ENCODE measurements at places on chromosomes 12 and 14.
A peak's percentile ranks its signal among the peaks of the same experiment; 100 is the strongest.

DNA sequence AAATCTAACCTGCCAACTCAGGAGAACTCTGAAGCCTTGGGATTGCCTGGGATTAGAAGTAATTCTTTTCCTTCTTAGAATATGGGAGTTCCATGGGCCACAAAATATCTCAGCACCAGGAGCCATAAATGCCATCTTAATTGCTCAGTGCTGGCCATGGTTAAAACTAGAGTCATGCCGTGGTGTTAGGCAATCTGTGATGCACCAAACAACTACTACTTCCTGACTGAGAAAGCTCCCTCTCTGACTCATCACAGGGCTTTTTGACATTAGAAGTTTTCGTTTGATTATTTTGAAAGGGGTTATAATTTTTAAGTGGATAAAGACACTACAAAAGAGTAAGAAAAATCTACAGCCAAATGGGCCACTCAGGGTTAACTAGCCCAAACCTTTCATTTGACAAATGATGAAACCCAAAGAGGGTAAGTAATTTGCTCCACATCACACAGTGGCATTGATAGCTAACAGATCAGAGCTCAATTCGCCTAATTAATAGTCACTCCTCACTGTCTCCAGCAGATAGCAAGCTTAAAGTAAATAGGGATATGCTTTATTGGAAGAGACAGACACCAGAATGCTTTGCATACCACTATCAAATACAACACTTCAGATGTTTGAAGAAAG is 377.3 kb downstream of the EMP1 start:
- DNase-seq, result peak; percentile 52

GRCh38 chr12:108832208-108832607 is 25.2 kb downstream of the SSH1 start:
- DNase-seq, result no peak

GRCh38 chr12:26027401-26027800 is 68.9 kb downstream of the RASSF8 start:
- DNase-seq, result no peak

GRCh38 chr12:14901228-14901562 is 15.5 kb upstream of the MGP start:
- DNase-seq, result no peak

GRCh38 chr14:56358851-56359614 is 220.6 kb upstream of the TMEM260 start:
- DNase-seq, result no peak

GRCh38 chr12:56630180-56630632 is at the start of gene BAZ2A:
TSS of gene BAZ2A (minus strand) at chr12:56630326. CDS start at chr12:56617530, 12,796 bp downstream.
- DNase-seq, result no peak

DNA sequence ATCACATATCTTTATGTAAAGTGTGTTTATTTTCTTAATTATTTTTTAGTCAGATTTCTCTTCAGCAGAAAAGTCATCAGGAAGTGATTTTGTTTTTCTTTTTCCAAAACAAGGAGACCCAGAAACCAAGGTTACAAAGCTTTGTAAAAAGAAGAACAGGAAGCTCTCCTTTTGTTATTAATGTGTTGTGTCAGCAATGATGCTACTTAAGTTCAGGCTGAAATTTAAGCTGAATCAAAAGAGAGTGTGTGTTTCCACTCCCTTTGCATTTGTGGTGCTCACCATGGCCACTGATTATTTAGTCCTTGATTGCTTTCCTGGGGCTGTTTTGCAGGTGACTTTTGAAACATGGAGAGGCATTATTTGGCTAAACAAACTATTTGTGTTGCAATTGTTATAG is 155.3 kb upstream of the ATP2B1 start:
- DNase-seq, result no peak

DNA sequence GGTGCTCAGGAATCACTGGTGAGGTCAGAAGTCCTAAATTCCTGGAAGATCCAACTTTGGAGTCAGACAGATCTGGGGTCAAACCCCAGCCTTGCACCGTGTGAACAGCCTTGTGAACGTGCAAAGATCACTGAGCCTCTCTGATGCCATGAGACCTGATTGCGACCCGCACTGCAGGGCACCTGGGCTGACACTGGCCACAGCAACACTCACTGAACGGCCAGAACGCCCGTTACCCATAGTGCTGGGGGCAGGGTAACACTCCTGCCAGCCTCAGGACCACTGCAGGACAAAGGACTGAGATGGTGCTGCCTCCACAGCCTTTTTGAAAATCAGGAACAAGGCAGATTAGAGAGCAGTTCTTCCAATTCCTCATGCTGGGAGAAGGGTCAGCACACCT is 28.3 kb downstream of the CHGA start:
- DNase-seq, result no peak

DNA sequence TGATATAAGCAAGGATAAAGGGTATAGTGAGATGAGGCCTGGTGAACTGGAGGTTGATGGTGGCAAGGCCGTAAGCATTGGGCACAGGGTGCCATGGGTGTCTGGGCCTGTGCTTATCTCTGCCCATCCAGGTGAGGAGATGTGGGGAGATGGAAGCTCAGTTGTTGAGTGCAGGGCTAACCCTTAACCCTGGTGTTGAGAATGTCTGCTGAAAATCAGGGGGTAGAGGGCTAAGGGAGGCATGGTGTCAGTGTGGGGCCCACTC is 86.1 kb downstream of the SYNE2 start:
- no peak for DNase-seq

- DNase-seq, result no peak
Measured at GRCh38 chr12:31900271-31900670, 58.9 kb upstream of the RESF1 start.

- DNase-seq, result no peak
Measured at GRCh38 chr14:51474854-51475253, 176.9 kb upstream of the FRMD6 start.

- DNase-seq, result no peak
Measured at GRCh38 chr14:67395876-67396189, 16.1 kb downstream of the PLEK2 start.

DNA sequence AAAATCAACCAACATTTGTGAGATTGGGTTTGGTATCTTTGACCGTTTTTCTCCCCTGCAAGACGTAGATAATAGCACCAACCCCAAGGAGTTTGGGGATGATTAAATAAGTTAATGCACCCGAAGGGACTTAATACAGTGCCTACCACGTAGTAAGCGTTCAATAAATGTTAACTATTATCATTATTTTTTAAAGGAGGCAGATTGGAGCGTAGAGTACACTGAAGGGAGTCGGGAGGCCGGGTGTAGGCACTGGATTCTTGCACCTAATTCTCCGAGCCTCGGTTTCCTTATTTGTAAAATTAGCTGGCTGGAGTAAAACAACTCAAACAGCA is 367 bp upstream of the FRS2 start:
- DNase-seq, result no peak

GRCh38 chr12:120055231-120056000 is 61.1 kb downstream of the RAB35 start:
- DNase-seq, result no peak

GRCh38 chr14:95465358-95465757 is 51.1 kb downstream of the SYNE3 start:
- DNase-seq, result no peak

DNA sequence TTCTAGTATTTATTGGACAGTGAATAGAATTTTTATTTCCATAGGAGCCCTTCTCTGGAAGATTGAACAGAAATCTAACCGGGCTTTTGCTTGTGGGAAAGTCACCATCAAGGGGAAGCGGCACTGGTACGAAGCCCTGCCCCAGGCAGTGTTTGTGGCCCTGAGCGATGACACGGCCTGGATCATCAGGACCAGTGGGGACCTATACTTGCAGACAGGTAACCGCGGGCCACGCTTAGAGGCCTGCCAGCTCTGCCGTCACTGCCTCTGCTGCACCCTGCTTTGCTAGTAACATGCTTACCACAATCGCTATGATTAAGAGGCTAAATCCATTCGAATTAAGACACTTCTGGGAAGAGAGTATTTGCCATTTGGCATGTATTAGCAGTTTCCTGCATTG is 69.2 kb downstream of the ANKRD9 start:
- DNase-seq, result no peak

GRCh38 chr12:77878901-77879300 is 48.2 kb downstream of the NAV3 start:
- DNase-seq, result no peak

DNA sequence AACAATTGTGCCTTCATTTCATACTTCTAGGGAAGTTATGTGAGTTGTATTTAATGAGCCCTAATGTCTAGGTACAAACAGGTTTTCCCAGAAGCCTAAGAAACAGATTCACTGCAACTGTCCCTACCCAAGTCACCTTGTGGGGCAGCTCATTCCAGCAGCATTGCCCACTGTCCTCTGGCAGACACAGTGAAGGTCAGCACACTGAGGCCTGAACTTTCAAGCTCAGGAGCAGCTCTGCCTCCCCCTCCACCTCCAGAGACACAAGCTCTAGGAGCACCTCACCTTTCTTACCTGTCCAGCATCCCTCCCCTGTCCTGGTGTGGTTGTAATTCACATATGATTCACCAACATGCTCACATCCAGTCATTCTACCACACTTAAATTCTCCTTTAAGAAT is 15.7 kb downstream of the UBE3B start:
- DNase-seq, result no peak

- DNase-seq, result no peak
Measured at GRCh38 chr14:60179431-60179869, 14.3 kb upstream of the DHRS7 start.

GRCh38 chr14:33483541-33483940 is 467.3 kb downstream of the EGLN3 start:
- DNase-seq, result no peak

DNA sequence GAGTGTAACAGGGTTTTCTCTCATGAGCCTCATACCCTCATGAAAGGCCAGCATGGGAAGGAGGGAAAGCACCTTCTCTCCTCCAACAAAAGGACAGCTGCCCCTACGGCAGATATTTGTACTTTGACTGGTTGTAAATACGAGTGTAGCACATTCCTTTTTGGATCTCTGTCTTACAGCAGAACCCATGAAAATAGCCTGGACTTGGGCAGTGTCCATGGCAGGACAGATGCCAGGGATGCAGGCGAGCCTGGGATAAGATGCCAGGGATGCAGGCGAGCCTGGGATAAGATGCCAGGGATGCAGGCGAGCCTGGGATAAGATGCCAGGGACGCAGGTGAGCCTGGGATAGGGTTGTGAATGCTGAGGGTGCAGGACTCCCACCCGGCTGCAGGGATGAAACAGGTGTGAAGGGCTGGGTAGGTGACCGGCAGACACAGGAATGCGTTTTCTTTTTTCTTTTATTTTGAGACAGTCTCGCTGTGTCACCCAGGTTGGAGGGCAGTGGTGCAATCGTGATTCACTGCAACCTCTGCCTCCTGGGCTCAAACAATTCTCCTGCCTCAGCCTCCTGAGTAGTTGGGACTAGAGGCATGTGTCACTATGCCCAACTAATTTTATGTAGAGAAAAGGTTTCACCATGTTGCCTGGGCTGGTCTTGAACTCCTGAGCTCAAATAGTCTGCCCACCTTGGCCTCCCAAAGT is 120.0 kb downstream of the BEGAIN start:
- no peak for DNase-seq

DNA sequence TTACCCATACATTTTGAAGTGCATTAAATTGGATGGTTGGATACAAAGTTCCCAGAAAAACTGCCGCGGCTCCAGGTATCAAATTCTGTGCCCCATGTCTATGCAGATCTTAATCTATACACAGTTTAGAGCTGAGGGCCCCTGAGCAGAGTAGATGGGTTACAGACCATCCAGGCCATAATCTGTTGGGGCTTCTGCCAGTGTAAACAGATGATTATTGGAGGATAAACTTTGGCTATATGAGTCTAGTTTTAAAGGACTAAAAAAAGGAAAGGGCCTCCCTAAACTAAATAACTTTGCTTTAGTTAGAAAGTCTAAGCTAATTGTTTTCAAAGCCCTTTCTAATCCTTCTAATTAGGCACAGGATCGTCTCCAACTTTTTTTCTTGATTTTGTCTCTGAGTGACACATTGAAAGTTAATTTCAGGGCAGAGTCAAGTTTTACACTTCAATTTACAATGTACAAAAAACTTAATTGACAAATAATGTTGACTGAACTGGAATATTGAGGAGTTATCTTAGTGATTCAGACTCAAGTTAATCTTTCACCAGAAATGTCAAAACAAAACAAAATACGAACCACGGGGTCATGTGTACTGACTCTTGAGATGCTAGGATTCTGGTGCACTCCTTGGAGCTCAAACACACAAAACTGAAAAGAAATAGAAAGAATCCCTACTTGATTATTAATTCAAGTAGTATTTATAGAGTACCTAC is 133.9 kb upstream of the SCAF11 start:
- no peak for DNase-seq

DNA sequence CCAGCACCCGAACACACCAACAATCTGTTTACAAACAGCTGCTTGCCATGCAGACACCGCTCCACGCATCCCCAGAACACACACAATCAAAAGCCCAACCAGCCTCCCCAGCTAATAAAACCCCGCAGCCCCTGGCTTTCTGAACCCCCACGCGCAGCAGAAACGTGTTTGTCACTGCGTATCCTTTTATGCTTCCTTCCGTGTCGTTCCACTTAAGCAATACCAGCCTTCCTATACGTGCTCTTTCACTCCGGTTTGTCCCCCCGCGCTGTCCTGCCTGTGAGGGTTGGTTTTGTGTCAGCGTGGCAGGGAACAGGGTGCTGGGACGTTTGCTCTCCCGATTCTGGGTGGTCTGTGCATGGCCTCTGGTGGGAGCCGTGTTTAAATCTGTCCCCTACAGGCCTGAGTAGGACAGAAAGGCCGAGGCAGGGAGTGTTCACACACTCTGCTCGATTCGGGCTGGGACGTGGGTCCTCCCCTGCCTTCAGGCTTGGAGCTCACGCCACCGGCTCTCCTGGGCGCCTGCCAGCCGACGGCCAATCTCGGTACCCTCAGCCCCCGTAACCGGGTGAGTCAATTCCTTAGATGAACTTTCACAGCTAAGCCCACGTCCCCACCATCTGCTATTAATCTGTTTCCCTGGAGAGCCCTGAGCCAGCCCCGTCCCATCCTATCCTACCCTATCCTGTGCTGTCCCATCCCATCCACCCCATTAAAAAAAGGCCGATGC is 60.0 kb downstream of the NOC4L start:
- DNase-seq, result no peak

DNA sequence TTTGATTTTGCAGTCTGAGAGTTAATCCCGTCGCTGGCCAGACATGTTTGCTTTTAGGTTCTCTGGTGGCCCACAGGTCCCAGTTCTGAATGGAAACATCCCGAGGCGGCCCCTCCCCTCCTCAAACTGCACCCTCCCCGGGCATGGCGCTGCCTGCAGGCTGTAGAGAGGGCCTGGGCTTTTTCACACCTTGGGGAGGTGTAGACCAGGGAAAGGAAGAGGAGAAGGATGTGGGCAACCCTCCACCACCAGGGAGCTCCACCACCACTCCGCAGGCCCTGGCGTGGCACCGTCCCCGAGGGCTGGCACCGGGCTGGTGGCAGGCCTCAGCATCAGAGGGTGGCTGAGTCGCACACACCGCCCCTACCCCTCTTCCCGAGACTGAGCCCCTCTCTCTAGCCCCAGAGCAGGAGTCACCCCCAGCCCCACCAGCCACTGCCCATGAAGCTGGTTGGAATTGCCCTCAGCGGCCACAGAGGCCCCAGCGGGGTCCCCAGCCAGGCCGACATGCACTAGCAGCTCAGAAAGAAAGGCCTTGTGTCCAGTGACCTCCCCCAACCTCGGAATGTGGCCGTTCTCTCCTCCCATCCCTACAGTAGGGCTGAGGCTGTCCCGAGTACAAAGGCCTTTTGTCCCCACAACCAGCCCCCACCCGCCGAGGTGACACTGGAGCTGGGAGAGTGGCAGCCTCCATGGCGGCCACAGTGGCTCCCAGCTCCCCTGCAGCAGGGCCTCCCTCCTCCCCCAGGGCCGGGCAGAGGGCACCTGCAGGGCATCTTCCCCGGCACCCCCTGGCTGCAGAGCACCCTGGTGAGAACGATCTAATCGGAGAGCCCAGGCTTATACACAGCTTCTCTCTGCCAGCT is 23.5 kb upstream of the INF2 start:
- no peak for DNase-seq

- DNase-seq, result no peak
Measured at GRCh38 chr14:37094502-37094901, 77.9 kb downstream of the SLC25A21 start.
